ENCODE measurements at places on chromosomes 7 and 10. TPM values are rescaled to one million over a fixed set of nuclear protein-coding genes. Genes with fewer than 3 reads are reported as not detected.
A peak's percentile ranks its signal among the peaks of the same experiment; 100 is the strongest.

Gene C7orf33
- total RNA-seq: not detected

DNA sequence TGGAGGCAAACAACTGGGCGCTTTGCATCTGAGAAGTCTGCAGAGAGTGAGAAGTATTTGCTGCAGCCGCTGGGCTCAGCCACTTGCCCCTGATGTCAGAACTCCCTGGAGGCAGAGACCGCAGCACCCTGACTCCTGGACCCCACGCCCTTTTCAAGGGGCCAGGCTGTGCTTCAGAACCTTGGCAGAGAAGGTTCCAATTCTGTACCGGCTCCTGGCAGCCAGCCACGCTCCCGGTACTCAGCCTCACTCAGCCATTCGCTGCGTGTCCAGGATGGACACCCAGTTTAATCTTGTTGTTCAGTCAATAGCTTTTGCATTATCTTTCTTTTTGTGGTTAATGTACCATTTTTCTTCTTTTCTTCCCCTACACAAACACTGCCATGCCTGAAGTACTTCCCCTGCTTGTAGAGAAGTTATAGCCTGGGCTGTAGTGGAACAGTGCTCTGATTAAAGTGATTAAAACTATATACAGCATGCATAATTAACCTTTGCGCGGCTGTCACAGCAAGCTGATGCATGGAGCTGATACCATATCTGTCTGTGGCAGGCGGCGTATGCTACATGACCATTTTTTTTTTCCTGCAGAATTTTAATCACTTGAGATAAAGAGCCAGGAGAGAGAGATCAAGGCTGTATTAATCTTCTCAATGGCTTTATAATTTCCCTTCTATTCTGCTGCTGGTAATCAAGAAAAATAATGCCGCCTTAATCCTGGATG, 578.5 kb downstream of the SDK1 start:
- no peak for DNase-seq

GRCh38 chr10:3625959-3626751, 158.9 kb downstream of the KLF6 start:
- peak; percentile 20 for DNase-seq

GRCh38 chr7:44276571-44277221, 48.7 kb downstream of the CAMK2B start:
- DNase-seq: no peak

DNA sequence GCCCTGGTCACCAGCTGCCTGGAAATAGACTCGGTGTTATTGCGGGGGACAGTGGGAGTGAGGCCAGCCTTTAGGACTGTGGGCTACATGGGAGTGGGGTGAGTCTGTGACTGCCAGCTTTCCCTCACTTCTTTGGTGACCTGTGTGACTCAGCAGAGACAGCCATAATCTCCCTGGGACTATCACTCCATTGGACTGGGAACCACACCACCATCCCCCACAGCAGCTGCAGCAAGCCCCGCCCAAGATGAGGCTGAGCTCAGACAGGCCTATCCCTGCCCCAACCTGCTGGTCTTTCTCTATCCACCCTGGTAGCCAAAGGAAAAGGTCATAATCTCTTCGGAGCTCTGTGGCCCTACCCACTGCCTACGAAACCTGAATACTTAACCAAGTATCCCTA, 263.2 kb downstream of the FZD1 start:
- no peak for DNase-seq

Gene AHR
- 108 TPM for total RNA-seq

DNA sequence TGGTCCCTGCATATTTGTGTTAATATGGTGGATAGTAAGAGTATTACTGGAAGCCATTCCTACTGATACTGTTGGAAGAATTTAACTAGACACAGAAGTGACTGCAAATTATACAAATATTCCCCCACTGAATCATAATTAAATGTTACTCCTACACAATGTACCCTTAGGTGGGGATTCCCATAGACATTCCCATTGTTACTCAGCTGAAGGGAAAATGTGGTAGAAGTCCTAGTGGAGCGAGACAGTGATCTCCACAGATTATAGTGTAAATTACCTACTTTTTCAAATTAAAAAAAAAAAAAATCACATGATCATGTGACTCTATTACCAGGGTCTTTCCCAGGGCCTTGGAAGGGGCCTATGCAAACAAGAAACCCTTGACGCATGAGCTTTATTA, 611.8 kb downstream of the LRMDA start:
- no peak for DNase-seq

Gene ALOX5
- total RNA-seq: not detected

DNA sequence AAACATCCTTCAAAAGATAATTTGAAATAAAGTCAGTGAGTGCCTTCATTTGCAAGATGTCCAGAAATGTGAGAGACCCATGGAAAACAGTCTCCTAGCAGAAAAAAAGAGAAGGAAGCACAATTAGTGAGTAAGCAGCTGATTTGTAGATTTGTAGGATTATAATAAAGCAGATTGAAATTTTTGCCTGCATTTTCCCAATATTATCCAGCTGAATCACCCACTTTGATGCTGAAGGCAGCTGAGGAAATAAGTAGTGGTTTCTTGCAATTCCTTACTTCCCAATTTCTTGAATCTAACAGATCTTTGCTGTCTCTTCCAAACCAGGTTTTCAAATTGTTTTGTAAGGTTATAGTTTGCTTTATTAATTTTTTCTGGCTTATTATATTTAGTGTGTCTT, 181.4 kb downstream of the GNAT3 start:
- DNase-seq: no peak

Gene SMURF1
- 16.9 TPM for total RNA-seq

DNA sequence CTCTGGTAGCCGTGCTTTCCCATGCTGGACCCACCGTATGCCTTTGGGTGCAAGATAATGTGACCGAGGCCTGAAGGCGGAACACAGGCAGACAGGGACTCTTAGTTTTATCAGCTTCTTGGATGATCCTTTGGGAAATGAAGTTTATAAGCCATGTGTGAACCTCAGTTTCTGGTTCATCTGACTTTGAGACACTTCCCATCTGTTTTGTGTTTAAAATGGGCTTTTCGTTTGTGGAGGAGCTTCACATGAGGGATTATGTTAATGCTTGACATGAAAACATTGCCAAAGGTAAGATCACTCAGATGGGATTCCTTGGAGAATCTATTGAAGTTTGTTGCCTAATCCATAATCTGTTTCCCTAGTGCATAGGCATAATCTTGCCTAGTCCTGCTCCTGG, 249.8 kb upstream of the LYZL1 start:
- no peak for DNase-seq

GRCh38 chr10:113126229-113127201, 176.5 kb downstream of the TCF7L2 start:
- DNase-seq: peak; percentile 89

DNA sequence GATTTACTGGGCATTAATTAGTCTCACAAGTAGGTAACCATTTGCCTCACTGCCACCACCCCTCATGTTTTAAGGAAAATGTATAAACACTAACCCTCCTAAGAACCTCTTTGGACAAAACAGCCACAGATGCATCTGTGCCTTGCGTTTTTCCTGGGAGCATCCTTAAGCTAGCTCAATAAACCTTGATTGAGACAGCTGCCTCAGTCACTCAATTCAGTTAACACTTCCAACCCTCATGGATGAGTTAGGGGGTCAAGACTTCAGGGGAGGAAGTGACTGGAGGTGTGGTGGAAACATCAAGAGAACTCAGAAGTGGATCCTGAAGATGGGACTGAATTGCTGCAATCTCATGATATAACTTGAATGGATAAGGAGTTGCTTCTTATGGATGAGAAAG, 31.5 kb downstream of the CUL2 start:
- no peak for DNase-seq

GRCh38 chr7:154347700-154348266, 295.6 kb downstream of the DPP6 start:
- DNase-seq: no peak

GRCh38 chr7:4040109-4040928, 641.8 kb upstream of the FOXK1 start:
- DNase-seq: no peak

Gene SFRP5
- not detected for total RNA-seq

DNA sequence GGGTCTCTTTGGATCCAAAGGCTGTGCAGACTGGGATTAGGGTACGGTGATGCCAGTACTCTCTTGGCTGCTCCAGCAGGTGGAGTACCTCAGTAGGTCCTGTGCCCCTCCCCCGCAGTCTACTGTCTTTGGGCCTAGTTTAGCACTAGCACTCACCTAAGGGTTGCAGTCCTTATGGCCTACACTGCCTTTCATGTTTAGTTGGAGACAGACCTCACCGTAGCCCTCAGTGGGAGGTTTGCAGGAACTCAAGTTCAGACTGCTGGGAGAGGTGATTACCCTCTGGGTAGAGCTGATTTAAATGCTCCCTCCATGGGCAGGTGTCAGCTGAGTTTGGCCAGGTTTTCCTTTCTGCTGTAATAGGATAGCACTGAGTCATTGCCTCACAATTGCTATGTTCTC, 210.8 kb upstream of the TMEM196 start:
- no peak for DNase-seq

GRCh38 chr10:99927721-99928280, 81.9 kb downstream of the DNMBP start:
- DNase-seq: peak; percentile 73

DNA sequence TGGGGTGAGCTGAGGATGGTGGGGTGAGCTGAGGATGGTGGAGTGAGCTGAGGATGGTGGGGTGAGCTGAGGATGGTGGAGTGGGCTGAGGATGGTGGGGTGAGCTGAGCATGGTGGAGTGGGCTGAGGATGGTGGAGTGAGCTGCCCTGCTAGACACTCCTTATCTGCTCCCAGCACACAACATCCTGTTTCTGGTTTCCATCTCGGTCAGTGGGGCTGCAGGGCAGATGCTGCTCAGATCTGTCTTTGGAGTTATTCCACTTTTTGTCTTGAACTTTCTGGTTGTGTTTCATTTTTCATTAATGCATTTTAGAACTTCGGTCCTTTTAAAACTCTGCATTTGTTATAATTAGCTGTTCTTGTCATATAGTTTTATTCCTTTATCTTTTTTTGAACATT, 67.9 kb upstream of the ANTXRL start:
- DNase-seq: no peak

DNA sequence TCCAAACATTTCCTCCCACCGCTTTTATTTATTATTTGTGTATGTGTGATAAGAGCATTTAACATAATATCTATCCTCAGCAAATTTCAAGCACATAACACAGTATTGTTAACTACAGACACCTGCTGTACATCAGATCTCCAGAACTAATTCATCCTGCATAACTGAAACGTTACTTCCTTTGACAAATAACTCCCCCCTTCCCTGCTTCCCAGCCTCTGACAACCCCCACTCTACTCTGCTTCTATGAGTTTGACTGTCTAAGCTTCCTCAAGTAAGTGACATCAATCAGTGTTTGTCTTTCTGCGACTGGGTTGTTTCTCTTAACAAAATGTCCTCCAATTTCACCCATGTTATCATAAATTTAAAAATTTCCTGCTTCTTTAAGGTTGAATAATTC, 22.1 kb downstream of the C10orf71 start:
- no peak for DNase-seq

Gene PTPN20
- 1.4 TPM for total RNA-seq

GRCh38 chr10:10293481-10293951, 724.2 kb upstream of the CELF2 start:
- no peak for DNase-seq

GRCh38 chr10:96660297-96660696, 60.0 kb downstream of the PIK3AP1 start:
- no peak for DNase-seq

DNA sequence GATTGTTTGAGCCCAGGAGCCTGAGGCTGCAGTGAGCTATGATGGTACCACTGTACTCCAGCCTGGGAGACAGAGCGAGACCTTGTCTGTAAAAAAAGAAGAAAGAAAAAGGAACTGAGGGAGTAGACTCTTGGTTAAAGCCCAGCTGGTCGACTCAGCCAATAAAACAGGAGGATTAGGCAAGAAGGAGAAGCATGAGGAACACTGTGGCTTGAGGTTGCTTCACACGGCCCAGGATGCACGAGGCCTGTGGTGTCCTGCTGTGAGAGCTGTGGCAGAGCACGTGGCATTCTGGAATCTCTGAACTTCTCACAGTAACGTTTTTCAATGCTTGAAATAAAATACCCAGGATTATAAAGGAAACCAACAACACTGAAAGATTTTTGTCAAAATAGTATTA, 93.3 kb downstream of the CUL2 start:
- no peak for DNase-seq

DNA sequence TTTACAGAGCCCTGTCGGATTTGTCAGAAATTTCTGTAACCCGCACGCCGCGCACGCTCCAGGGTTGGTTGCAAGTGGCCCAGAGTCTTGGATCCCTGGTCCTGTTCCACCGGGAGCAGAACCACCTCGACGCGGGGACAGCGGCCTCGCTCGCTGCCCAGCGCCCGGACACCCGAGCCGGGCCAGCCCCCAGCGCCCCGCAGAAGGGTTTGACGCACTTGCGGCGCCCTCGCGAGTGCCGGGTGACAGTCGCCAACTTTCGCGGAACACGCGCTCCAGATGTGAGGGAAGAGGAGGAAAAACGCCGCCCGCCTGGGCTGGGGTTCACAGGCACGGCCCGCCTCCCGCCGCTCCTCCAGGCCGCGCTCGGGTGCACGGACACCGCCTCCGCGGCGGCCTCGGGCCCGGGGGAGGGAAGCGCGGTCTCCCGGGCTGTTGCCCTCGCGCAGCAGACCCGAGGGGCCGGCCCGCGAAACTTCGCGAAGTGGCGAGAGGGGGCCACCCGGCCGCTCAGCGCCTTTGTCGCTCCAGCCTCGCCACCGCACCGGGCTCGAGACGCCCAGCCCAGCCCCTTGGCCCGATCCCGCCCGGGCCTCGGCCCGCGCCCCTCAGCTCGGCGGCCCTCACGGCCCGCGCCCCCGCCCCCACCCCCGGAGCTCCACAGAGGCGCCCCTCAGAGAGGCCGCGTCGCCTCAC, 514 bp downstream of the RNF216 start:
- DNase-seq: peak; percentile 39

DNA sequence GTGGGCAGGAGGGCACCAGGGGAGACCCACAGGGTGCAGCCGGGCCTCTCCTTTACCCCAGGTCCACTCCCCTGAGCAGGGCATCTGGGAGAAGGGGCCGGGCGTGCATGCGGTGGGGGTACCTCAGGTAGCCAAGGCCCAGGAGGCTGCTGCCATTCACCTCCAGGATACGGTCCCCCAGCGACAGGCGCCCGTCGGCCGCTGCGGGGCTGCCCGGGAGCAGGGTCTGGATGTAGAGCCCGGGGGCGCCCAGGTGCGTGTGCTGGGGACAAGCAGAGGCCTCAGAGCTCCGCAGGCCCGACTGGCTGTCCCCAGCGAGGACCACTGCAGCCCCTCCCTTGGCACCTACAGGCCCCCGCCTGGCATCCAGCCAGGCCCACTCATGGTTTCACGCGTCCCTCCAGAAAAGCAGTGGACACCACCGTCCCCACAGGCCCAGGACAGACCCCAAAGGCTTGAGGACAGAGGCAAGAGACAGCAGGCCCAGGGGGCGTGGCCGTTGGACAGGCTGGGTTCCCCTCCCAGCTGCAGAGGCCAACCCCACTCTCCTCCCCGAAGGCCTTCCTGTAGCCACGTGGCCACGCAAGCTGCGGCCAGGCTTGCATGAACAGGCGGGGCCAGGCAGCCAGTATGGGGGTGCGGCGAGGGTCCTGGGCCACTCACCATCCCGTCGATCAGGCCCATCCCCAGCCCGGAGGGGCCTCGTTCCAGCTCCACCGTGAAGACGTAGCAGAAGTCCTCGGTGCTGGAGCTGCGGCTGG, 24.3 kb downstream of the AP5Z1 start:
- peak; percentile 31 for DNase-seq

Gene REEP3
- 38.1 TPM for total RNA-seq

- peak; percentile 77 for DNase-seq
These were observed at the start of gene THSD7A for GRCh38 chr7:11831736-11832495. THSD7A (minus strand) TSS chr7:11832198; CDS start chr7:11831946, 252 bp downstream.

Gene ZP3
- total RNA-seq: 1.8 TPM
